ENCODE measurements at places on chromosomes 4 and X. TPM values are rescaled to one million over a fixed set of nuclear protein-coding genes. Genes with fewer than 3 reads are reported as not detected.

DNA sequence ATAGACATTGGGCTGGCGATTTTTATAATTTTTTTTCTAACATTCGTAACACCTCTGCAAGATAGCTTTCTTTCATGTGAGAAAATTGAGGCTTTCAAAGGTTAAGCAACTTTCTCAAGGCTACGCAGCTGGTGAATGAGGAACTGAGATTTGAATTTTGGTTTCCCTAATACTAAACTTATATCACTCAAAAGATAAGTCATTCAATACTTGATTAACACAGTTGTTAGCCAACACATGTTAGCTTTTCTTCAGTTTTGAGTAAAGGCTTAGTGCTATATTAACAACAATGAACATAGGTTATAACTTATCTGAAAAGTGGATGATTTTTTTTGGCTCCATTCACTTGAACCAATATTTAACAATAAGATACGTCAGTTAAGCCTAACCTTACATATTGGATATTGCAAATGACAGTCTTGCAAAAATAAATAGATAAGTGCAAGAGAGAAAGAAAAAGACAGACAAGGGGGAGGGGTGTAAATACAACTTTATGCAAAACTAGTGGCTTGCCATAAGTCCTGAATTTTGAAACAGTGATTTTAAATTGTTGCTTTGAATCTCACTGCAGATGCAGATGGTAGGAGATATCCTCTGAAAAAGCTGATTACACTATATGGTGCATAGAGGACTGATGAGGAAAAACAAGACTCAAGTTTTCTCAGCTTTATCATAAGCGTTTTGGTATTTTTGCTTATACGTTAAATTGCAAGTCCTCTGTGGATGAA lies 11.1 kb upstream of the GPM6A start:
- H3K27ac ChIP-seq: no peak overlapping the region
- no peaks in the 10 kb centered on the region for H3K27me3 ChIP-seq
- H3K4me1 ChIP-seq: no peaks in the 10 kb centered on the region

GRCh38 chr4:1609901-1610790 lies 74.0 kb downstream of the FAM53A start:
- H3K4me1 ChIP-seq: no peaks in the 10 kb centered on the region
- H3K36me3 ChIP-seq: no peaks in the 10 kb centered on the region
- H3K27me3 ChIP-seq: peaks cover 5% of the 10 kb centered on the region
- no peak overlapping the region for H3K27ac ChIP-seq
- DNase-seq: no peak
- no peak overlapping the region for H3K4me3 ChIP-seq

DNA sequence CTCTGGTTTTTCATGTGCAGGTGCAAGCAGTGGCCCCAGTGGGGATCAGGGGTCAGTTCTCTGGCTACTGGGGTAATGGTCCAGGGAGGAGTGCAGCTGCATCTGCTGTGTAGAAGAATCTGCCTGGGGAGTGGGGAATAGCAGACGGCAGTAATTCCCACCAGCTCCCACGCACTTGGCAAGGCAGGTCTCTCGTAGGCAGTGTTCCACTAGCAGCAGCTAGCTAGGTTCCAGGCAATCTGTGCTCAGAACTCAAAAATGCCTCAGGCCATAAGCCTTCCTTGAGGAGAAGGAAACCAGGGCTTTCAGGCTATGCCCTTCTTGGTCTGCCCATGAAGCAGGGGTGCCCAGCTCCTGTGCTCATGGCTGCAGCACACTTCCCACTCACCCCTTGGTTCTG lies 38.8 kb downstream of the DCLK2 start:
- DNase-seq: no peak
- H3K27me3 ChIP-seq: no peaks in the 10 kb centered on the region
- no peaks in the 10 kb centered on the region for H3K4me1 ChIP-seq
- H3K4me3 ChIP-seq: no peak overlapping the region
- no peaks in the 10 kb centered on the region for H3K36me3 ChIP-seq
- H3K27ac ChIP-seq: no peak overlapping the region

- no peak overlapping the region for H3K4me3 ChIP-seq
- H3K27ac ChIP-seq: no peak overlapping the region
- H3K27me3 ChIP-seq: no peaks in the 10 kb centered on the region
- DNase-seq: no peak
- no peaks in the 10 kb centered on the region for H3K4me1 ChIP-seq
Measured at GRCh38 chr4:109947457-109947856, 34.8 kb downstream of the EGF start.

- H3K36me3 ChIP-seq: no peaks in the 10 kb centered on the region
- no peaks in the 10 kb centered on the region for H3K4me1 ChIP-seq
- no peak for DNase-seq
- no peaks in the 10 kb centered on the region for H3K27me3 ChIP-seq
- no peak overlapping the region for H3K4me3 ChIP-seq
- H3K27ac ChIP-seq: no peak overlapping the region
Measured at GRCh38 chr4:2071252-2071911, 12.3 kb downstream of the NAT8L start.

- H3K27ac ChIP-seq: no peak overlapping the region
- no peaks in the 10 kb centered on the region for H3K4me1 ChIP-seq
- DNase-seq: no peak
- H3K36me3 ChIP-seq: no peaks in the 10 kb centered on the region
- H3K27me3 ChIP-seq: no peaks in the 10 kb centered on the region
- H3K4me3 ChIP-seq: no peak overlapping the region
Measured at GRCh38 chr4:5503336-5503936, 204.9 kb downstream of the EVC2 start.

GRCh38 chr4:76594173-76594572 lies 159.1 kb downstream of the SHROOM3 start:
- no peak overlapping the region for H3K27ac ChIP-seq
- no peaks in the 10 kb centered on the region for H3K27me3 ChIP-seq
- H3K4me3 ChIP-seq: no peak overlapping the region
- no peak for DNase-seq
- H3K4me1 ChIP-seq: peaks cover 7% of the 10 kb centered on the region
- no peaks in the 10 kb centered on the region for H3K36me3 ChIP-seq

GRCh38 chrX:53930515-53931380 lies 113.5 kb downstream of the PHF8 start:
- no peak for DNase-seq
- no peaks in the 10 kb centered on the region for H3K4me1 ChIP-seq
- H3K36me3 ChIP-seq: no peaks in the 10 kb centered on the region
- no peak overlapping the region for H3K4me3 ChIP-seq

DNA sequence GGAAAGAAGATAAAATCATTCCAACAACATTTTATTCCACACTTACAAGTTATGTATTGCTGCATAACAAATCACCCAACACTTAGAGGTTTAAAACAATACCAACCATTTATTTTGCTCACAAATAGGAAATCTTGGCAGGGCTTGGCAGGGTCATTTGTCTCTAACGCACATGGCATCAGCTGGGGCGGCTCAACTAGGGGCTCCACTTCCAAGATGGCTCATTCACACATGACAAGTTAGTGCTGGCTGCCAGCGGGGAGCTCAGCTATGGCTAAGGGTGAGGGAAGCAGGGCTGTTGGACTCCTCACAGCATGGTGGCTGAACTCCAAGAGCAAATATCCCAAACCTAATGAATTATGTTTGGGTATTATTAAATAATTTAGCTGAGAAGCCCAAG lies 377.0 kb downstream of the ZNF674 start:
- no peak for DNase-seq
- no peak overlapping the region for H3K27ac ChIP-seq
- no peak overlapping the region for H3K4me3 ChIP-seq
- H3K27me3 ChIP-seq: no peaks in the 10 kb centered on the region
- H3K4me1 ChIP-seq: no peaks in the 10 kb centered on the region

The MAGEA11 gene
- total RNA-seq: not detected

The SYP gene
- 3.9 TPM for total RNA-seq

The SUPT20HL1 gene
- total RNA-seq: not detected

The FOXR2 gene
- not detected for total RNA-seq

The CLGN gene
- 0.29 TPM for total RNA-seq

The OR13H1 gene
- total RNA-seq: not detected

The PSAPL1 gene
- not detected for total RNA-seq

The F8A3 gene
- total RNA-seq: 6.8 TPM

The WDR19 gene
- total RNA-seq: 6.1 TPM

The CLDN22 gene
- total RNA-seq: not detected

The NXF2 gene
- total RNA-seq: not detected
